ENCODE measurements at places on chromosomes 7 and 10. TPM values are rescaled to one million over a fixed set of nuclear protein-coding genes. Genes with fewer than 3 reads are reported as not detected.

DNA sequence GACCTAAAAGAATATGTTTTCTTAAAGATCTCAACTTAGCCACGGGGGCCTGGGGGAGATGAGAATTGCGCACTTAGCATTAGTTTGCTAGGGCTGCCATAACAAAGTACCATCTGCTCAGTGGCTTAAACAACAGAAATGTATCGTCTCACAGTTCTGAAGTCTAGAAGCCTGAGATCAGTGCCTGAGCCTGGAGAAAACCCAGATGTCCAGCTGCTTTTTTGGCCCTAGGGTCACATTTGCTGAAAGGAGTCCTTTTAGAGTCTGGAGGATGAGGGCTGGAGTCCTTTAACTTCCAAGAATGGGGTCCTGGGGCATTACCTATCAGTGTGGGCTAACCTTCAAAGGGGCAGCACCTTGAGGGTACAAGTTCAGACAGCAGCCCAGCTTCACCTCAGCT is 48.2 kb downstream of the SMURF1 start:
- no peak for DNase-seq

DNA sequence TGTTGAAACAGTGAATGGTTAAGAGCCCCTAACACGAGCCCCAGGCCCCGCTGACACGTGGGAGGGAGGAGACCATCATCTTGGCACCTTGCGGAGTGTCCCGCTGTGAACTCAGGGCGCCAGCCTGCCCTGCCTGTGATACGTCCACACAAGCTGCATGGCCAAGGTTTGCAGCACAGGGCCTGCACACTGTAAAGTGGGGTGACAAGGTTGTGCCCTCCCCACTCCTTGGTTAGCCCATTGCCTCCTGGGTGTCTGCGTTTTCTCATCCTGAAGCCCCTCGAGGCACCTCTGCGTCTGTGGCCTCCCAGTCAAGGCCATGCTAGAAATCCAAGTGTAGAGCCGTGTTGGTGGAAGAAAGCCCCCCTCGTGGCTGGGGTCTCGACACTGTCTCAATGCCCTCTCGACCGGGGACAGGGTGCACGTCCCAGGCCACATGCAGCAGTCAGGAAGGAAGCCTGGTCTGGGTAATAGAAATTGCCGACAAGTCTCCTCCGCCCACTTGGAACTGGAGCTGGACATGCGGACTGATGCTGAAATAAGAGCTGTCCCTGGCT is 192.1 kb downstream of the DNAJB6 start:
- DNase-seq = no peak

DNA sequence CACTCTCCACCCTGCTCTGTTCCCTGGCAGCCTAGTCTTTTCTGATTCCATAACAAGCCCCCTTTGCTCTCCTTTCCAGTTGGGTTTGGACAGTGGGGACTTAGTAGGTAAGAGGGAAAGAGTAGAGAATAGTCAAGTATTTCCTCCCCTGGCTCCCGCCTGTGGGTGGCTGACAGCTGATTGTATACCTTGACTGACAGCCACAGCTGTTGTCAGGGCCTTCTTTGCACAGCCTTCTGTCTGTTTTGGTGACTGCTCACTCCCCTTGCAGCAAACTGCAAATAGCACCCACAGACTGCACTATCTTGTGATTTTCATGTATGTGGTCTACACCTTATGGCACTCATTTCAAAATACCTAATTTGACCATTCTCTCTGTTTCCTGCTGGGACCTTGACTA is 486.3 kb downstream of the ACTR3B start:
- no peak for DNase-seq

- DNase-seq = no peak
These were observed 17.7 kb downstream of the CLIP2 start for GRCh38 chr7:74306730-74307469.

DNA sequence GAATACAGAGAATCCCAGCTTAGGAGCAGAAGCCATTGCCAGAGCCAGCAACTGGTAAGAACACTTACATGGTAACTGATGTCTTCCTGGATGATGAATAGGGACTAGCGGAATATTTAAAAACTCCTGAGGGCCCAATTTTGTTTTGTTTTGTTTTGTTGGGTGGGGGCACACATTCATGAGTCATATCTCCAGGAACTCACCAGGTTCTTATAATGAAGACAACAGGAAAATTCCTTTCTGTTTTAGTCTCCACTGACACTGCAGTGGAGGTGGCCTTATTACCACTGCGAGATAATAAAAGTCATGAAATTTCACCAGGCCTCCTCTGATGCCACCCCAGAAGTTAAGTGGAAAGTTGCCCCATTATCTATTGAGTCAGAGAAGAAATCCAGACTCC is 6.6 kb upstream of the CUZD1 start:
- no peak for DNase-seq

GRCh38 chr10:33101392-33101787 is 143.4 kb upstream of the ITGB1 start:
- DNase-seq = no peak

DNA sequence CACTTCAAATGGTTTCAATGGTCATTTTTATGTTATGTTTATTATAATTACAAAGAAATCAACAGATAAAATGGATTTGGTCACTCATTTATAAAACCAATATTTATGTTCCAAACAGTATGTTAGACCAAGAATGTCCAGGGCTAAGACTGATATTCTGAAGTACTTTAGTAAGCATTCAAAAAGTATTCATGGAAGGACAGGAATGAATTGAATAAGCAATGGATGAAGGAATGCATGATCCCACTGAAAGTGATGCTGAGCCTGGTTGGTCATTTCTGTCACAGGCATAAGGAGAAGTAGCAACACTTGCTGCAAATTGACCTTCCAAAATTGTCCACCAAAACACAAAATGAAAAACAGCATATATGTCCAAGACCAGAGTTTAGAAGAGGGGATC is 189.0 kb upstream of the CELF2 start:
- DNase-seq = no peak

- no peak for DNase-seq
These were observed 64.9 kb downstream of the MCU start for GRCh38 chr10:72756674-72757385.

- DNase-seq = no peak
These were observed 11.2 kb downstream of the CTBP2 start for GRCh38 chr10:125149036-125149679.

GRCh38 chr7:132877573-132877972 is 204.3 kb downstream of the CHCHD3 start:
- no peak for DNase-seq

DNA sequence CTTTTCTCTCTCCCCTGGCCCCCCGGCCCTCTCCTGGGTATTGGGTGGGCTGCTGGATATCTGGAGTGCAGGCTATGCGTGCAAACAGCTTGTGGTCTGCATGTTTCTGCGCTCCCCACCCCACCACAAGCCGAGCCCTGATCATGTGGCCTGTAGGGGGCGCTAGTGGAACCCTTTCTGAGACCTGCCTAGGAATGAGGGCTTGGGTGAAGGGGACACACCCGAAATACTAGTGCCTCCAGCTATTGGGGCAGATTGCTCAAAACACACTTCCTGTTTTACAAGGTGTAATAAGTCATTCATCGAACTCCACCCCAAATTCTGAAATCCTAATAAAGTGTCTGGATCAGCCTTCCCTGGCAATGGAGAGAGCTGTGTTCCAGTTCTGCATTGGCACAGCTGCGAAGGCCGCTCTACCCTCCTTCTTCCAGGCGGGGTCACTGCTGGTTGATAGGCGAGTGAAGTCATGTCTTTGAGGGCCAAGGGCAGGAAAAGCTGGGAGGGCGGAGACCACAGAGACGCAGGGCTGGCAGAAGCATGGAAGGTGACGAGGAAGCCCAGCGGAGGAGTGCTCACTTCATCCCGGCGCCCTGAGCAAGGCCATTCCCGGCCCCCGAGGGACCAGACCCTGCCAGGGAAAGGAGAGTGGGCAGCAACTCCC is 19.8 kb upstream of the PRRT4 start:
- DNase-seq = no peak

- peak; percentile 20 for DNase-seq
These were observed 109.9 kb downstream of the ITGB8 start for GRCh38 chr7:20440472-20441105.

The PTPN20 gene
- polyA plus RNA-seq = not detected

The NPFFR1 gene
- polyA plus RNA-seq = not detected

Measured in AG04450 (cell line).